ENCODE measurements at places on chromosomes 6 and 20.

DNA sequence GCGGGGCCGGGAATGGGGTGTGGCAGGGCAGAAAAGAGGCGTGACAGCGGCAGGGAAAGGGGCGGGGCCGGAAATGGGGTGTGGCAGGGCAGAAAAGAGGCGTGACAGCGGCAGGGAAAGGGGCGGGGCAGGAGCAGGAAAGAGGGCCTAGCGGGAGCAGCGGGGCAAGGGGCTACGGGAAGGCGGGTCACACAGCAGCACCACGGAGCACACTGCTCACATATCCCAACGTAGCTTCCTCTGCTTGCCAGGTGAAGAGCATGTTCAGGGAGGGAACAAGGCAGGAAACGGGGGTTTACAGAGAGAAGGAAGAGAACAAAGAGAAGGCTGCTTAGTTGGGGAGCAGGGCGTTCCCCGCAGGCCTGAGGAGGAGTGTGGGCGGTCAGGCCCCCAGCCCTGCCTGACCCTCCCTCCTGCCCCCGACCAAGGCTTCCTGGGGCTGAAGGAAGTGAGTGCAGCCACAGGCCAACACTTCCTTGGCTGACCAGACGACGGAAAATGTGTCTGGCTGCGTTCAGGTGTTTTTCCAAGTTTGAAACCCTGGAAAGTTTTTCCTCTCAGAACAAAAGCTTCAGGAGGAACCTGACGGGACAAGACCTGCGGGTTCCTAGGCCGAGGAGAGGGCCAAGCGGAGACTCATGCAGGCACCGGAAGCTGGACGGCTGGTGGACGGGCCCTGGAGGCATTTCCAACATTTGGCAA lies 13.8 kb downstream of the UCKL1 start:
- DNase-seq = peak; percentile 51

DNA sequence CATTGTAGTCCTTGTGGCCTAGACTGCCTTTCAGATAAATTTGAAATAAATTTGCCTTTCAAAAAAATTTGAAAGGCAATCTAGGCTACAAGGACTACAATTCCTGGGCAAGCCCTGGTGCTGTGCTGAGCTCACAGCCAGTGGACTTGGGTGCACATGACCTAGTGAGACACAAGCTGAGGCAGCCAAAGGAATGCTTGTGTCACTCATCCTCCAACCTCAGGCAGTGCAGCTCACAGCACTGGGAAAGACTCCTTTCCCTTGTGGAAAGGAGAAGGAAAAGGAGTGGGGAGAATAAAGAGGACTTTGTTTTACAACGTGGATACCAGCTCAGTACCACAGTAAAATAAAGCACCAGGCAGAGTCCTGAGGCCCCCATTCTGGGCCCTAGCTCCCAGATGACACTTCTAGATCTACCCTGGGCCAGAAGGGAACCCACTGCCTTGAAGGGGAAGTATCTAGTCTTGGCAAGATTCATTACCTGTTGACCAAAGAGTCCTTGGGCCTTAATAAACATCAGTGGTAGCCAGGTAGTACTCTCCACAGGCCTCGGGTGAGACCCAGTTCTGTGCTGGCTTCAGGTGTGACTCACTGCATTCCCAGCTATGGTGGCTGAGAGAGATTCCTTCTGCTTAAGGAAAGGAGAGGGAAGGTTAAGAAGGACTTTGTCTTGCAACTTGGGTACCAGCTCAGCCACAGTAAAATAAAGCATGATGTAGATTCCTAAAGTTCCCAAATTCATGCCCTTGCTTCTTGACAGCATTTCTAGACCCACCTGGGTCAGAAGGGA lies 659.7 kb upstream of the FLRT3 start:
- DNase-seq = no peak

- no peak for DNase-seq
Observed at GRCh38 chr6:4021854-4022695, 56.9 kb downstream of the FAM217A start.

- DNase-seq = no peak
Observed at GRCh38 chr6:82072121-82072521, 175.4 kb downstream of the IBTK start.

DNA sequence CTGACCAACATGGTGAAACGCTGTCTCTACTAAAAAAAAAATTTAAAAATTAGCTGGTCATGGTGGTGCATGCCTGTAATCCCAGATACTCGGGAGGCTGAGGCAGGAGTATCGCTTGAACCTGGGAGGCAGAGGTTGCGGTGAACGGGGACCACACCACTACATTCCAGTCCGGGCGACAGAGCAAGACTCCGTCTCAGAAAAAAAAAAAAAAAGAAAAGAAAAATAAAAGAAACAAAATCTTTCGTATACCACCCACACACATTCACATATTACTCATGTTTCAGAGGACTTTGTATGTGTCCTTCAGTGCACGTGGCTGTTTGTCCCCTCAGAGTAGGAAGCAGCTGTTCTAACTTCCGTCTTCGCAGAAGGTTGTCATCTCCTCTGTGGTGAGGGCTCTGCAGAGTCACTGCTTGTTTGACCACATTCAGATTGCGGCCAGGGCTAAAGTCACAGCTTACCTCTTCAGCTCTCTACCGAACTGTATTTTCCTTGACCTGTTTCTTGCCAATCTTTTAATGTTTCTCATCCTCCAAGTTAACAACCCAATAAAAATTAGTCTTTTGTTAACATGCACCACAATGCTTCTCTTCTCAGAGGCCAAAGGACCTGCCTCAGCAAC lies 36.6 kb upstream of the HIVEP1 start:
- DNase-seq = no peak

GRCh38 chr6:106773996-106774629 lies 144.7 kb downstream of the QRSL1 start:
- no peak for DNase-seq

GRCh38 chr6:130776287-130776925 lies 50.8 kb upstream of the SMLR1 start:
- DNase-seq = no peak

- DNase-seq = no peak
Observed at GRCh38 chr6:154617175-154617574, 106.7 kb upstream of the CNKSR3 start.

DNA sequence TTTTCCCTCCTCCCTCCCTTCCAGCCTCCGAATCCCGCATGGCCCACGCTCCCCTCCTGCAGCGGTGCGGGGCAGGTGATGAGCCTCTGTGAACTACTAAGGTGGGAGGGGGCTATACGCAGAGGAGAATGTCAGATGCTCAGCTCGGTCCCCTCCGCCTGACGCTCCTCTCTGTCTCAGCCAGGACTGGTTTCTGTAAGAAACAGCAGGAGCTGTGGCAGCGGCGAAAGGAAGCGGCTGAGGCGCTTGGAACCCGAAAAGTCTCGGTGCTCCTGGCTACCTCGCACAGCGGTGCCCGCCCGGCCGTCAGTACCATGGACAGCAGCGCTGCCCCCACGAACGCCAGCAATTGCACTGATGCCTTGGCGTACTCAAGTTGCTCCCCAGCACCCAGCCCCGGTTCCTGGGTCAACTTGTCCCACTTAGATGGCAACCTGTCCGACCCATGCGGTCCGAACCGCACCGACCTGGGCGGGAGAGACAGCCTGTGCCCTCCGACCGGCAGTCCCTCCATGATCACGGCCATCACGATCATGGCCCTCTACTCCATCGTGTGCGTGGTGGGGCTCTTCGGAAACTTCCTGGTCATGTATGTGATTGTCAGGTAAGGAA lies at the start of gene OPRM1:
Gene OPRM1, plus strand, starts transcription at position 10 of the 612 bp plus-strand sequence. Its CDS starts 305 bp downstream, at position 315.
- no peak for DNase-seq
